ENCODE measurements at places on chromosomes 7 and 10.

DNA sequence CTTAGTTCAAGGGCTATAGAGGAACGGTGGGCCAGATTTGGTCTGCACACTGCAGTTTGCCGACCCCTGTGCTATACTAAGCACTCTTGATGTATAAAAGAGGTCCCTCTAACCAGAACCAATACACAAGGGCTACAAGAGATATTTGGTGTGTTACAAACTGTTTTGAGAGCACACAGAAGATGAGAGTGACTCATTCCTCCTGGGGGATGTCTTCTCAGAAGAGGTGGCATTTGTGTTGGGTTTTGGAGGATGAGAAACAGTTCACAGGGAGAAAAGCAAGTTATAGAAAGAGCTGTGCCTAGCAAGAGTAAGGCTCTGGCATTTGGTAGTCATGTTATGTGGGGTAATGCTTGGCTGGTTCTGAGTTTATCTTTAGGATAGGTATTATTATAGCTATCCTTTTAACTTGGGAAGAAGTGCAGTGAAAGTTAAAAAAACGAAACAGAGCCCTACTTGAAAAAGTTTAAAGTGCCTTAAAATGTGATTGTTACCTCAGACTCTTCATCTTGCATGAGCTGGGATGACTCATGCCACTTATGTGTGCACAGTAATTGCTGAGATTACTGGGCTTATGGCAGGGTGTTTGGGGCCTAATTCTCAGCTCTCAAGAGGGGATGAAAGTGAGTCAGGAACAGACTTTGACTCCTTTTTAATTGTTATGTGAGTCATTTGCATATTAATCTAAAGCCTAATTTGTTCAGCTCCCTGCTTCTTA is 160.4 kb downstream of the KIF20B start:
- DNase-seq: no peak

DNA sequence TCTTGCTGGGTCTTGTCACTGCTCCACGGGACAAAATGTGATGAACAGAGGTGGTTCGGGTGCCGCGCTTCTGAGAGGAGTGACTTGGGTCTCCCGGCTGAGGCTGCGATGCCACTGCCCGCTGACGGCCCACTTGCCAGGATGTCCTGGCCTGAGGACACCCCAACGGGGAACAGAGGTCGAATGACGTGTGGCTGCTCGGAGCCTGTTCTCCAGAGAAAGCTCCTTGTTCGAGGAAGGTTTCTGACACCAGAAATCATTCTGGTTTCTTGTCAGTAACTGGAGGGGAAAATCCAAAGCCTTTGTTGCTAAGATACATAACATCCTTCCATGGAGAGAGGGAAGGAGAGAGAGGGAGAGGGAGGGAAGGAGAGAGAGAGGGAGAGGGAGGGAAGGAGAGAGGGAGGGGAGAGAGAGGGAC is 236.4 kb downstream of the WDR37 start:
- no peak for DNase-seq

GRCh38 chr7:55171157-55171556 is 152.3 kb downstream of the EGFR start:
- no peak for DNase-seq

- no peak for DNase-seq
Measured at GRCh38 chr7:45457591-45457990, 116.6 kb upstream of the ADCY1 start.

DNA sequence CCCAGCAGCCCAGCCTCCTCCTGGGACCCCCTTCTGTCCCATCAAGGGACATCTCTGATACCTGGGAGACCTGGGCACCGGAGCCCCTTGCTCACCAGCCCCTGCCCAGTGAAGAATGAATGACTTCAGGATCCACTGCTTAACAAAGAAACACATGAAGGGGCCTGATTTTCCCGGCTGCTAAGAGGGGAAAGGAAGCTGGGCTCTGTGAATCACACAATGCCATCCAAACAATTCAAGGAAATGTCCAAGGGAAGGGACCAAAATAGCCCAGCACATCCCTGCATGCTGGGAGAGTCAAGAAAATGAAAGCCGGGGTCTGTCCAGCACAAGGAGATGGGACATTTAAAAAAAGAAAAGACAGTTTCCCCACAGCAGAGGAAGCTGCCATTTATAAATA is 128.7 kb upstream of the JCAD start:
- DNase-seq: no peak

GRCh38 chr10:97708976-97709946 is 4.3 kb upstream of the MARVELD1 start:
- no peak for DNase-seq

DNA sequence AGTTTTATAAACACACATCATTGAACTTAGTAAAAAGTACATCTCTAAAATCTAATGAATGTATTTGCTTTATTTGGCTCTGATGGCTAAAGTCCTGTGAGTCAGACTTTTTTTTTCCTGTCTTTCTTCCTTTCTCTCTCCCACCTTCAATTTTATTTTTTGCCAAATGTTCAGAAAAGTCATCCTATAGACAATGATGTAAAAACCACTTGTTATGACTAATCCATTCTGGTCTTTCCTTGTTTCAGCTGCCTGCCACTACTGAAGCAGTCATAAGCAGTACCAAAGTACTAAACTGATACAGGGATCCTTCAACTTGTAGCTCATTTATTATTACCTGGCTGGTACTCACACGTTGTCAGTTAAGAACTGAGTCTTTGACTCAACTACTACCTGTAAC is 23.9 kb downstream of the HECTD2 start:
- no peak for DNase-seq

GRCh38 chr7:90613088-90613498 is 17.0 kb downstream of the CDK14 start:
- no peak for DNase-seq

GRCh38 chr10:21020545-21020944 is 123.4 kb upstream of the NEBL start:
- DNase-seq: no peak

- no peak for DNase-seq
Measured at GRCh38 chr7:110941385-110941784, 149.5 kb upstream of the LRRN3 start.

DNA sequence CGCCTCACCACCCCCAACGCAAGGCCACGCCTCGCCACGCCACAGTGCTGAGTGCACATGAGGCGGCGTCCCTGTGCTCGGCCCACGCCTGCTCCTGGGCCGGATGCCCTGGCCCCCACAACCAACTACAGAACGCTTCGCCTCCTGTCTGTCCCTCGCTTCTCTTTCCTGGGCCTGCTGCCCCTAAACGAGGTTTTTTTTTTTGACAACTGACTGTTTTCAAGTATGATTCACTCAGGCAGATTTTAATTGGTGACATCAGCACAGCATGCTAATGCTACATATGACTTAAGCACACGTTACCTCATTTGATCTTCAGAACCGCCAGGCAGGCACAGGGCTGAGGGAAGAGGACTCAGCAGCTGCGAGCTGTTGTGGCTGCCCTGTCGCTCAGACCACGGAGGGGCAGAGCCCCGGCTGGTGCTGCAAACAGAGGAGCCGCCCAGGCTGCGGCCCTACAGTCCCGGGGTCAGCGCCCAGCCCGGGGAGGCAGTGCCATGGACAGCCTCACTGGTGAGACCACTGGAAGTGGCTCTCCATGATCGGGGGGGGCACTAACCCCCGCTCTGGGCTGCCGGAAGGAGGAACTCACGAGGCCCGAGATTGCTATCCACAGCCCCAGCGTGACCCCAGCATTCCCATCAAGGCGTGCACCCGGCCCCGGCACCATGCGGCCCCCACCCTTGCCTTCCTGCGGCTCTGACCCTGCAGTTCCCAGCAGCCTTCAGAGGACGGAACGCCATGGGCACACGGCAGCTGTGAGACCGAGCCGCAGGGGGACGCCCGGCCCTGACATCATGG is 212.8 kb downstream of the MAD1L1 start:
- DNase-seq: no peak

GRCh38 chr7:98735801-98736200 is 118.7 kb downstream of the NPTX2 start:
- DNase-seq: no peak

DNA sequence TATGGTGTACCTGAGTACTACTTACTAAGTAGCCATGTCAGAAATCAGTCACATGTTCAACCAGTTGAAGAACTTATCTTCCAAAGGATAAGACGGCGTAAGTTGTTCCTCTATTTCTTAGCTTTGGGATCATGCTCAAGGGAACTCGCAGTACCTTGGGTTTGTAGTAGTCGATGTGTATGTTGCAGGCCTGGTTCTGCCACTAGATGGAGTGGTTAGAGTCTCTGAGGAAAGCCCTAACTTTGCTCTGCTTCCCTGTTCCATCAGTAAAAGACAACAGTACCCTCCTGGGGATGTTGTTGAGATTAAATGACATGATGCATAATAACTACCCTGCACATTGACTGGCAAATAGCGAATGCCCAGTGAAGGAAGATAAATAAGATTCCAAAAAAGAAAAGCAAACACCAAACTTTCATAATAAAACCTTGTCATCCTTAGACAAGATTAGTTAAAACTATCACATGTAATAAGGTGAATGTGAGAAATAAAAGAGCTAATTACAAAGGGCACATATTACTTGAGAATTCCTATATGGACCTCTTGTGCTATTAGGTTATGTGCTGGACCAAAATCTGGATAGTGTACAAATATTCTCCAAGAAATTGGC is 165.9 kb downstream of the ABCA13 start:
- no peak for DNase-seq

DNA sequence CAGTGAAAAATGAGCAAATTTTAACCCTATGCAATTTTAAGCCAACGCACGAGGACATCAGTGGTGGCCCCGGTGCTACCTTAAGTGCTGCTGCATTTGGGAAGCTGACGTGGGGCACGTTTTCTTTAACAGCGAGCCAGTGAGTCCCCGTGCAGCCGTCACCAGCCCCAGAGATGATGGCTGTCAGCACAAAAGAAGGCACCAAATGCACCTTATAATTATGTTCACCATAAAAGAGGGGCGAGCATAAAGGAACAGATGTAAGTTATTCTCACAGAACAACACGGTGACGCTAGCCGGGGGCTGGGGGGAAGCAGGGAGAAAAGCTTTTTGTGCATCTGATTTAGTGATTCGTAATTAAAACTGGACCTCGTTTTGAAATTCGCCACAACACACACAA is 260.1 kb downstream of the DNAJB6 start:
- DNase-seq: no peak

- DNase-seq: no peak
Measured at GRCh38 chr10:62935022-62935421, 118.9 kb upstream of the EGR2 start.

- DNase-seq: no peak
Measured at GRCh38 chr10:126964190-126964589, 59.0 kb downstream of the DOCK1 start.

DNA sequence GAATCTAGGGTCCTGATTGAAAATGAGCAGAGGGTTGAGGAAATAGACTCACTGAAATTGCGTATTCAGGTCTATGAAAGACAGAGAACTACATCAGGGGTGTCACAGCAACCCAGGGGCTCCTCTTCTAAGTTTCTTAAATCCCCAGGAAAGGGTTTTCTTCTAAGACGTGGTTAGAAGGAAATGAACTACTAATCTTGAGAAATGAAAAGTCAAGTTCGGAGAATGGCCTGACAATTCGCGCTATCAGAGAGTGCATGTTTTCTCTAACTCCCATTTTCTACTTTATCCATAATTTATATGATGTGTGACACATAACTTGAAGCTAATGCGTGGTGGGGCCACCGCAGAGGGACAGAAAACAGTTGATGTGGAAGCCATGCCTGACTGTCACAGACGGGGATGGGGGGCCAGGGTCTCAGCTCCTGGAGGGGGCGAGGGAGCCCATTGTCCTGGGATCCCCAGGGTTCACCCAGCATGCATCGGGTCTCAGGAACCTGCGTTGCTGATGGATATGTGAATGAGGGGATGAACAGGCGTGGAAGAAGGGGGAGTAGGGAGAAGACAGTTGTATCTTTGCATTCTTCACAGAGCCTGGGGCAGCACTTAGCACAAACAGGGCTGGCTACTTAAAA is 86.3 kb downstream of the PTPRE start:
- DNase-seq: no peak

DNA sequence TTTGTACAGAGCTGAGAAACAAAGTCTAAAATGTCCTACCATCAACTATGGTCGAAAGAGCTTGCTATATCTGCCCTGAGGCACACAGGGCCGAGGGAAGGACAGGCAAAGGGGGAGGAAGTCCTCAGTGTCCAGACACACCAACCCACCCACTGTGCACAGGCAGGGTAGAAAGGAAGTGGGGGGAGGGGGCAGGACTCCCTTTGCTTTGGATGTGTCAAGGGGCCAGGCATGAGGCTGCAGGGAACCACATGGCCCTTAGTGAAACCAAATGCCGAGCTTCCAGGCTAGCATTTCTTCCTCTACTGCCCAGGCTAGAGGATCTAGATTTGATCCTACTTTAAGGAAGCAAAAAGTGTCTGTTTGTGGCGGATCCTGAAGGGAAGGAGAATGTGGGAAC is 28.6 kb downstream of the KCNH2 start:
- DNase-seq: no peak

- DNase-seq: no peak
Measured at GRCh38 chr10:63505562-63505961, 15.6 kb upstream of the REEP3 start.

GRCh38 chr7:100040575-100040974 is 9.0 kb upstream of the ZSCAN21 start:
- DNase-seq: no peak

DNA sequence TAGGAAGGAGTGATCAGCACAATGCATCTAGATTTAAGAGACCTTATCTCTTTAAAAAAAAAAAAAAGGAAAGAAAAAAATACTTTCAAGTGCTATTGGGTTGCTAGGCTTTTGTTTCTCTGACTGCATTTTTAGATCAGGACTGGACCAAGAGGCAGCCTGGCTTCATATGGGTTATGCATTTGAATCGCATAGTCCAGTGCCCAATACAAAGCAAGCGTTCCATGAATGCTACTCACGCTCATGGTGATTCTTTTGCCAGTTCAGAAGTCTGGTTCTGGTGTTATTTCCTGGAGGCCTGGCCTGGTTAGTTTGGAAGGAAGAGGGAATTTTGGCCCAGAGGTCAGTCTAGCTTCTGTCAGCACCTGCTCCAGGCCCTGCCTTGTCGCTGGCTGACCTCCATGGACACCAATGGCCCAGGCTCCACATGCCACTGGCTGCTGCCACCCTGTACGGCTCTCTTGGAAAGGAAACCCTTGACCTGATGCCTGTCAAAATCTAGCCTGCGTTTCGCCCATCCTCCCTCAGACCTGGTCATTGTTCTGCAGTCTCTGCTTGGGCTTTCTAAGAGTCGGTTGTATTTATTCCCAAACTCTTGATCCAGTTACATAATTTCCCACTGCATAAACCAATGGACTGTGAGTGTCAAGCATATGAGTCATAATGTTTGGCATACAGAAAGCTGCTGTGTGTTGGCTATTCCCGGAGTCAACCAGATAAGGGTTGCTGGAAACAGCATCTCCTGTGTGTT is 74.3 kb upstream of the MKX start:
- DNase-seq: no peak

GRCh38 chr10:131847241-131847783 is 53.5 kb upstream of the PPP2R2D start:
- no peak for DNase-seq

DNA sequence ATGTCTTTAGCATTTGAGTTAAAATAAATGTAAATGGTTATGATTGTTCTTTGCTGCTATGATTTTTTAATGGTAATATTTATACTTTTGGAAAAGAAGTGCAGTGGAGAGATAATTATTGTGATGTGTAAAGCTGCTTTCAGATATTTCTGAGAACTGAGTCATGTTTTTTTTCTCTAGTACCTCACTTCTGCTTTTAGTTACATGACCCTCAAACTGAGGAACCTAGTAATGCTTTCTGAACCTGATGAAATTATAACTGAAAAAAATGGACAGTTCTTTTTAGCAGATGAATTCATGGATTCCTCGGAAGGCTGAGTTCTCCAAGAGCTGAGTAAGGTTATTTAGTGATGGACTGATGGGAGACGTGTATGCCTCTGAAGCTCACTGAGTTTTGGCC is 167.8 kb downstream of the CDCA7L start:
- no peak for DNase-seq

GRCh38 chr10:50514995-50515394 is 108.8 kb downstream of the SGMS1 start:
- no peak for DNase-seq

Data from stimulated activated CD8-positive, alpha-beta memory T cell treated with anti-CD3 and anti-CD28 coated beads, Interleukin-4, amount 100 ng/mL, for 1 hour (primary cell).